ENCODE measurements at places on chromosomes 1 and 21.
A peak's percentile ranks its signal among the peaks of the same experiment; 100 is the strongest.

DNA sequence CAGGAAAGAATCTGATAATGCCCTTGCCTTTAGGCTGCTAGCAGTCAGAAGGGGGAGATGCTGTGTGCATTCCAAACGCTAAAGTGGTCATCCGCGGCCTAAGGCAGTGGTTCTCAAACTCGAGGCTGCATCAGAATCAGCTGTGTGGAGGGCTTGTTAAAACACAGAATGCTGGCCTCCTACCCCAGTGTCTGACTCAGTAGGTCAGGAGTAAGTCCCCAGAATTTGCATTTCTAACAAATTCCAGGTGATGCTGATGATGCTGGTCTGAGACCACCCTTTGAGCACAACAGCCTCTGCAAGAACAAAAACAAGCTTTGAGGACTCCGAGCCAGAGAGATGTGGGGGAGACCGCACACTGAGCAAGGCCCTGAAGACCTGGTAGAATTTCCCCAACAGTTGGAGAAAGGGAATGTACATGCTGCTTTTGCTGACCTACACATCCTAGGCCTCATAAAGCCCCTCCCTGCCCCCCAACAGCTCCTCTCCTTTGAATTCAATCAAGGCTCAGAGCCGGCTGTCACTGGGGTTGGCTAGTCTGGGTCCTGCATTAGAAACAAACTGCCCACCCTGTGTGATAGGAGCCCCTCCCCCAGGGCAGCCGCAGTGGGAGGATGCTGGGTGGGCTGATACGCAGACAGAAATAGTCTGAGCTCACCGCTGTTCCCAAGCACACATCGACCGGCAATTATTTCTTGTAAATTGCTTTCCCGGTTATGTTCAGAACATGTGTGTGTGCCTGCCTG is 27.1 kb downstream of the SHISAL2A start:
- no peak for DNase-seq

- DNase-seq: no peak
Observed at GRCh38 chr1:39928809-39929587, 25.9 kb upstream of the MFSD2A start.

- DNase-seq: no peak
Observed at GRCh38 chr1:3837685-3838084, 19.3 kb downstream of the CEP104 start.

- DNase-seq: no peak
Observed at GRCh38 chr1:18007391-18008041, 100.1 kb upstream of the IGSF21 start.

DNA sequence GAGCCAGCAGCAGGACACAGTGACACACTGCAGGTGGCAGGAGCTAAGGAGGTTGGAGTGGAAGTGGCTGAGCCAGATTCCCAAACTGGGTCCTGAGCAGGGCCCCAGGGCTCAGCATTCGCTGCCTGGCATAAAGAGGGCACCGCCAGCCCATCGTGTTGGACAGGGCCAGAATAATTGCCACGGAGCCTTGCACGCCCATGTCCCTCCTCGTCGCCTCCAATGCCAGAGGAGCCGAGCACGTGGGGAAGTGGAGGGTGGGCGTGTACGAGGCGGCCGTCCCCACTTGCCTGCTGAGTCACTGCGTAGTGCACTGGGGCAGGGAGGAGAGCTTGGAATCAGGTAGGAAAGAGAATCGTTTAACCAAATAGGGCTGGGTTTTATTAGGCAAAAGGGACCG is 26.1 kb upstream of the LRRC47 start:
- no peak for DNase-seq

DNA sequence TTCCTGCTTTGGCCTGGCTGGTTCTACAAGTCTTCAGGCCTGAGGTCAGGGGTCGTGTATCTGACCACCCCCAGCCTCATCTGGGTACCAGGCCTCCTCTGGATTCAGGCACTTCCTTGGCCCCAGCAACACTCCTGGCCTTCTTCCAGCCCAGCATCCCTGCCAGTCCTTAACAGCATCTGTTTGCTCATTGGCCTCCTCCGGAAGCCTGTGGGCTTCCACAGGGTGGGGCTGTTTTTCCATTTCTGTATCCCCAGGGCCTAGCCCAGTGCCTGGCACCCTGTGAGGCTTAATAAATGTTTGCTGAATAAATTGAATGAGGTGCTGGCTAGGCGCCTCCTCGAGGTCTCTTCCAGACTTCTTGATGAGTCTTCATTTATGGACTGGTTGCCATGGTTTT is 21.5 kb upstream of the GPR37L1 start:
- no peak for DNase-seq

- no peak for DNase-seq
Observed at GRCh38 chr21:31983120-31983519, 110.3 kb downstream of the HUNK start.

DNA sequence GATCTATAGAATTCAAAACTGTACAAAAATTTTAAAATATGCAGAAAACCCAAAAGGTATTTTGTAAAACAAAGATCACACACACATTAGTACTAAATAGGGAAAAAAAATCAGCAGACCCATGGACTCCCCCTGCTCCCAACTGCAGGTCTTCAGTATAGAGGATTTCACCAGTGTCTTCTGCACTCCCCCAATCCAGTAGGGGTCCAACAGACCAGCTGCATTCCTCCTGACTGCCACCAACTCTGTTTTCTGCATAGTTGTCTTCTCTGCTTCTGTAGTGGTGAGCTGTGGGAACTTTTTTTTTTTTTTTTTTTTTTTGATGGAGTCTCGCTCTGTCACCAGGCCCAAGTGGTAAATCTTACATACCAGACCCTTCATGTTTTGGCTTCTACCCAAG is 21.9 kb downstream of the CLCA2 start:
- no peak for DNase-seq

DNA sequence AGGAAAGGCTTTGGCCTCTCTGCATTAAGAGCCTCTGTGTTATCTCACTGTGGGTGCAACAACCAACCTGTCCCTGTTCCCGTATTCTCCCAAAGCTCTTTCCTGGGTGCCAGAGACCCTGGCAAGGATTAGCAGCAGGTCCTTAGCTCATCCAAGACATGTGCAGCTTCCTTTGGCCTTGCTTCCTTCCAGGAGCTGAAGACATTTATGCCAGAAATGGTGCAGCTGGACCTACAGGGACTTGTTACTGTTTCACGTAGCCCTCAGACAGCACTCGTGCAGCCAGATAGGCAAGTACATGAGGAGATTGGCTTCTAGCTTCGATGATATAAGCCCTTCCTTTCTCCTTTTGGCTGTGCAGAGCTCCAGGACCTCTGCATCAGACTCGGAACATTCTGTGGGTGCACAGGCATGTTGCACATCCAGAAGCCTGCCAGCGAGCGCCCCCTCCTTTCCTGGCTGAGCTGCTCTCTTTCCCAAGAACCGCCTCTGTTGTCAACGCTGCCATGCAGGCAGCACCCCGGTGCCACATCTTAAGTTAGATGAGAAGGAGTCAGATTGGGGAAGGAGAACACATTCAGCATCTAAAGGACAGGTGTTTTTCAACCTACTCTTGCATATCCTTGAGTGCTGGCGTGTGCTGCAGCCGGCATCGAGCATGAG is 284.5 kb upstream of the PLXNA2 start:
- no peak for DNase-seq

GRCh38 chr1:235112297-235113182 is 16.1 kb downstream of the TOMM20 start:
- no peak for DNase-seq

- DNase-seq: no peak
Observed at GRCh38 chr21:27536319-27536718, 569.4 kb upstream of the ADAMTS5 start.

GRCh38 chr1:116476321-116476720 is 94.5 kb downstream of the CD58 start:
- no peak for DNase-seq

DNA sequence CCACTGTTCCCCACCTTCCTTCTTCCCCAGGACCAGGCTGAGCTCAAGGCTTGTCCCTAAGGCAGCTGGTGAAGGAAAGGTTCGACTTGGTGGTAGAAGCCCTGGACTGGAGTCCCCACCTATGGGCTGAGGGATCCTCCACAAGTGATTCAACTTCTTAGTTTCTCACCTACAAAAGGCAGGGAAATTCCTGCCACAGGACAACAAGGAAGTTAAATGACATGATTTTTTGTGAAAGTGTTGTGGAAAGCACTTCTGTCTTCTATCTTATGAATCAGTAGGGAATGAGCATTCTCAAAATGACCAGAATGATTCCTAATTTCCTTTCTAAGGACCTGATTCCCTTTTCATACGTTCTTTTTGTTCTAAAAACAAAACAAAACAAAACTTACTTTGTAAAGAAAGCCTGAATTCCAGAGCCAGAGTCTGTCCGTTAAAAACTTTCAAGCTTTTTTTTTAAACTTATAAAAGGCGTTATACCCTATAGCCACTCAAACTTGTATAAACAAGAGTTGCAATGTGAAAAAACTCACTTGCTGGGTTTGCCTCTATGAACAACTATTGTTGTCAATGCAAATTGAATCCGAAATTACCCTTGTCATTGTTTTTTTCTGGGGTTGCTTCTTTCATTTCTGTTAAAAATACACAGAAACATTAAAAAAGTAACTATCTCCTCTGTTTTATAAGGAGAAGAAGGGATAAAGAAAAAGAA is 12.2 kb downstream of the KCNJ15 start:
- no peak for DNase-seq

GRCh38 chr1:172322219-172323061 is 98.0 kb upstream of the C1orf105 start:
- no peak for DNase-seq

DNA sequence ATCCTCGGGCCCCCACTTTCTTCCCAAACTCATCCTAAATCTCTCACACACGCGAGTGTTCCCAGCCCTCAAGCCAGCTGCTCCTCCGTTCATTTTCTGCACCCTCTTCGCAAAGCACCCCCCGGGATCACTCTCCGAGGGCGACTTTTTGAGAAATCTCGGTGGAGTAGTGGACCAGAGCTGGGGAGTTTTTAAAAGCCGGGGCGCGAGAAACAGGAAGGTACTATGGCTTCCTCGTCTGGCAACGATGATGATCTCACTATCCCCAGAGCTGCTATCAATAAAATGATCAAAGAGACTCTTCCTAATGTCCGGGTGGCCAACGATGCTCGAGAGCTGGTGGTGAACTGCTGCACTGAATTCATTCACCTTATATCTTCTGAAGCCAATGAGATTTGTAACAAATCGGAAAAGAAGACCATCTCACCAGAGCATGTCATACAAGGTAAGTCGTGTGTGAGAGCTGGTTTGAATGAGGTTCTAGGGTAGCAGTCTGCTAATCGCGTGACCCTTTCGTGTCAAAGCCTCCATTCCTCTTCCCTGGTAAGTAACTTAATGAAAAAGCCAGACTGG is 800 bp downstream of the DR1 start:
- DNase-seq: no peak

DNA sequence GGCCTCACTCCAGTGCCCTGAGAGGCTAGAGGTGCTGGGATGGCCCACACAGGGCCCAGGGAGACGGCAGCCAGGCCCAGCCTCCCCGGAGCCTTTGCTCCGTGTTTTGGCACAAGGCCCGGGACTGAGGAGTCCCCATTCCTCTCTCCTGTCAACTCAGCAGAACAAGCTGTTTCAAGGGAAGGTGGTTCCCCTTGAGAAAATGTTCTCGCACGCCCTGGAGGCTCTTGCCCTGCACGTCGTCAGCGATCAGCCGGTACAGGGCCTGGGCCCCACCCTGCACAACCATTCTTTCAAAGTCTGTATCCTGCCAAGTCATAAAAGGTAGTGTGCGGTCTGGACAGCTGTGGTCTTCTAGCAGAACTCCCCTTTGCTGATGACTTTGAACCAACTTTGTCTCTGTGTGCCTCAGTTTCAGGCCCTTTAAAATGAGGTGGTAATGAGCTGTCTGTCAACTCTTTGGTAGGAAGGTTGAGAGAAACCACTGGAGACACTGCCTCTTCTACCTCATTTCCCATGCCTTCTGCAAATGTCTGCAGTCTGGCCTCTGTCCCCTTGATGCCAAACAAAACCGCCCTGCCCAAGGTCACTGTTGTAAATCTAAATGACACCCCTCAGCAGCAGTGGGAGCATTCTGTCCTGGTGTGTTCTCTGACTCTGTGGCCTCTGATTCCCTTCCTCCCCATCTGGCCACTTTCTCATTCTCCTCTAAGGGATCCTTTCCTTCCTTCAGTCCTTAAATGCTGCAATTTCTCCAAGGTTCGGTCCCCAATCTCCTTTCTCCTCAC is 138.6 kb upstream of the JUN start:
- peak; percentile 62 for DNase-seq

DNA sequence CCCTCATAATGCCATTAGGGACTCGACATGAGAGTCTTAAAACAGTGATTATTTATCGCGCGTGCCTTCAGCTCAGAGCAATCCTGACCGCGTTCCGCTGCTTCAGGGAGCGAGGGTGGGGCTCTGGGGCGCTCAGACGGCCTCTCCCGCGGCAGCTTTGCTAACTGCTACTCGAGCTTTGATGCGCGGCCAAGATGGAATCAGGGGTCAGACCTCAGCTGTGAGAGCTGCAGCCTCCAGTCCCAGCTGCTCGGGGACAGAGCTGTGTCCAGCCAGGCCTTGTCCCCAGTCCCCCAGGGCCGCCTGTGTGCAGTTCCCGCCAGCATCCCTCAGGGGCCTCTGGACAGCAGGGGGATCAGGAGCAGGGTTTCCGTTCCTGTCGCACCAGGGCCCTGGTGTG is 104.6 kb upstream of the TTC34 start:
- no peak for DNase-seq

DNA sequence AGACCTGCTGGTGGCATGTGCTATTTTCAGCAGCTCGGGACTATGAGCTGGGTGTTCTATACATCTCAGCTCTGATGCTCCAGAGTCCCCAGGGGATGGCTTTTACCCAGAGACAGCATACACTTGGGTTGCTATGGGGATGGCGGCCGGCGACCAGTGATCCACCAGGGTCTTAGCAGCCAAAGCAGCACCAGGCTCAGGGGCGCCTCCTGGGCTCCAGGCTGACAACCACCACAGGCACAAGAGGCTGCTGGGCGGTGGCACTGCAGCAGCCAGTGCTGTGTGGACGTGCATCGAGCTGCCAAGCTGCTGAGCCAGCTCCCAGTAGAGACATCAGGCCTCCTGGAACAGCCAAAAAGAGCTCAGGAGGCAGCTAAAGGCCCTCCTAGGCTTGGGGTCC is 37.6 kb upstream of the CLSTN1 start:
- DNase-seq: no peak

DNA sequence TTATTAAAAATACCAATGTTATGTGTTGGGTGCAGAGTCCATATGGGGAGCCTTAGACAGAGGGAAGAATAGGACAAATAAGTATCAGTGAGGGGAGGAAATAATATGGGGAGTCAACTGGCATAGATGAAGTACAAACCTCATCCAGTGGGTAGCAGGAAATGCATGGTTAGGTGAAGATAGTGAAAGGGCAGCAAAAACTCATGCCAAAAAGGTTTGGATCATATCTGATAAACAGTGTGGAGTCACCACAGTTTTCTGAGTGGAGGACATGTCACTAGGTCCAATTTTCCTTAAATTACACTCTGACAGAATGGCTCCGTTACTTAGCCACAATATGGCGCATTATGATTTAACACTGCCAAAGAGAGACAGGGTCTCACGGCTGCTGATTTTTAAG is 10.3 kb downstream of the DUSP23 start:
- DNase-seq: no peak
